RWPE1 (cell line): ENCODE measurements at places on chromosomes 7 and 10.

DNA sequence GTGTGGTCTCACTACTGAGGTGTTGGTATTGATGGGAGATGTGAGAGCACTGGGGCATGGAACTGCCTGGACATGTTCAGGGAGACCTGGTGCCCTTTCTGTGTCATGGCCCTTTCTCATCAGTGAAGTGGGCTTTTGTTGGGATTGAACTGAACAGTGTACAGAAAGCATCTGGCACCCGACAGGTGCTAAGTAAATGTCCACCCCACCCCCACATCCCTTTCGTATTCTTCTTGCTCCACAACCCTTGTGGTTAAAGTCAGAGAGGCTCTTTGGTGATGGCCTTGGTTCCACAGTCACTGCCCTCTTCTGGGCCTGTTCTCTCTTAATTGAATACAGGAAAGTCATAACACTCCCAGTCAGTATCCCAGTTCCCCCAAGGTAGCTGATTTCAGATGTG, 5.4 kb downstream of the NOM1 start:
- no peak for DNase-seq

DNA sequence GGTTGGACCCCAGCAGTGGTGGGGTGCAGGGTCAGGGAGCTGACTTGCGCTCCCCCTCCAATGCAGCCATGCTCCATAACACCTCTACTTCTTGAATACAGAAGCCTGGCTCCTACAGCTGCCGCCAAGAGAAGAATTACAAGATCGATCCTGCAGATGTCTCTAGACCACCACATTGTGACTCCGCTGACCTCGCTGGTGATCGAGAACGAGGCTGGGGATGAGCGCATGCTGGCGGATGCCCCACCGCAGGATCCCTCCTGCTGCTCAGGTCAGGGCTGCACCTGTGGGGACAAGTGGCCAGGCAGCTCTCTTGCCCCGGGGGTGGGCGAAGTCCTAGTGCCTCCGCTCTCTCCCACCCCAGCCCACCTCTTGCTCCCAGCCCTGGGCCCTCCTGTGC, 31.7 kb downstream of the ITIH2 start:
- DNase-seq, result no peak

DNA sequence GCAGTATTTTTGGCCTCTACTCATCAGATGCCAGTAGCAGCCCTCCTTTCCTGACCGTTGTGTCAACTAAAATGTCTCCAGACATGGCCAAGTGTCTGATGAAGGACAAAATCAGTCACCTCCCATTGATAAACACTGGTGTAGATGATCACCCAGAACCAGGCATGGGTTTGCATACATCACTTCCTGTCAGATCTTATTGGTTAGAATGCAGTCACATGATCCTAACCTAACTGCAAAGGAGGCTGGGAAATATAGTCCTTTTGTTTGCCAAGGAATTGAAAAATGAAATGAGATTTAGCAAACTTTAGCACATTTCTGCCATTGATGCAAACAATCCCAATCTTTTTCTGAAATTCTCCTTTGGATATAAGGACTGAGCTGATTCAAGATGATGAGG, 141.4 kb downstream of the BUB3 start:
- no peak for DNase-seq

GRCh38 chr7:151833691-151834090, 43.2 kb downstream of the PRKAG2 start:
- no peak for DNase-seq

- DNase-seq, result no peak
These were observed 11.7 kb upstream of the PWWP2B start for GRCh38 chr10:132385389-132385667.
